ENCODE measurements at places on chromosomes 6 and 20. TPM values are rescaled to one million over a fixed set of nuclear protein-coding genes. Genes with fewer than 3 reads are reported as not detected.

The RCAN2 gene
- polyA plus RNA-seq = not detected

The ID4 gene
- polyA plus RNA-seq = not detected

- DNase-seq = no peak
- H3K4me3 ChIP-seq = no peak overlapping the region
- H3K27ac ChIP-seq = no peak overlapping the region
- H3K4me1 ChIP-seq = no peaks in the 10 kb centered on the region
These were observed 59.7 kb downstream of the NHLRC1 start for GRCh38 chr6:18062733-18063132.

GRCh38 chr20:4728120-4728760 is 6.5 kb downstream of the PRND start:
- no peaks in the 10 kb centered on the region for H3K36me3 ChIP-seq
- no peak for DNase-seq
- H3K4me3 ChIP-seq = no peak overlapping the region
- H3K27ac ChIP-seq = no peak overlapping the region
- H3K4me1 ChIP-seq = peaks cover 9% of the 10 kb centered on the region

DNA sequence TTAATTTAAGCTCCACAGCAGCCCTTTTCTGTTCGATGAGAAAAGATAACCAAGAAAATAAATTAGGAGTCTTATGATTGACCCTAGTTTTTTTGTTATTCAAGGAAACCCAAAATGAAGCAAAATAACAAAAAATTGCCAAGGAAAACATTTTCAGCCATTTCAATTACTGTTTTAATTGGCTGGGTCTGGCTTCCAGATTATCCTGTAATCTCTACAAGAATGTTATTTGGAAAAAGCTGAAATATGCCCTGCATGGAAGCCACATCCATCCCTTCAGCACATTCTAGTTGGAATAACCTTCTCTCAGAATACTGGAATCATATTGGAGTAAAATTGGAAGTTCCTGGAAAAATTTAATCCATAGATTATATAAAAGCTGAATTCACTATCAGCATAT is 191.1 kb upstream of the CCN2 start:
- H3K27ac ChIP-seq = no peak overlapping the region
- H3K36me3 ChIP-seq = no peaks in the 10 kb centered on the region
- no peak overlapping the region for H3K4me3 ChIP-seq
- DNase-seq = no peak

DNA sequence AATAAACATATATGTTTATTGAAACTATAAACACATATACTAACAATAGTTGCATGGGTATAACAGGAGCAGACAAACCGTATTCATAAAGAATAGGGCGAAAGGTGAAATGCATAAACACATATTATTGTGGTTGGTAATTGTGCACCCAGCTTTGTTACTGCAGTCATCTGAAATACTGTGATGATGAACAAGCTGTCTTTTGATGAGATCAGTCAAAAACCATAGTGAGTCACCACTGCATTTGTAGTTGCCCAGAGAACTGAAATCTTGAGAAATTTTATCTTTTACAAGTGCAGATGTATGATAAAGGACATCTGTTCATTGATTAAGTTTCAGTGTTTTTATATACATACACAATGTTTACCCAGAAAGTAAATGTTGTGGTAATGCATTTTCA is 133.7 kb downstream of the MYO6 start:
- DNase-seq = no peak
- no peak overlapping the region for H3K4me3 ChIP-seq
- H3K4me1 ChIP-seq = no peaks in the 10 kb centered on the region
- H3K27ac ChIP-seq = no peak overlapping the region

DNA sequence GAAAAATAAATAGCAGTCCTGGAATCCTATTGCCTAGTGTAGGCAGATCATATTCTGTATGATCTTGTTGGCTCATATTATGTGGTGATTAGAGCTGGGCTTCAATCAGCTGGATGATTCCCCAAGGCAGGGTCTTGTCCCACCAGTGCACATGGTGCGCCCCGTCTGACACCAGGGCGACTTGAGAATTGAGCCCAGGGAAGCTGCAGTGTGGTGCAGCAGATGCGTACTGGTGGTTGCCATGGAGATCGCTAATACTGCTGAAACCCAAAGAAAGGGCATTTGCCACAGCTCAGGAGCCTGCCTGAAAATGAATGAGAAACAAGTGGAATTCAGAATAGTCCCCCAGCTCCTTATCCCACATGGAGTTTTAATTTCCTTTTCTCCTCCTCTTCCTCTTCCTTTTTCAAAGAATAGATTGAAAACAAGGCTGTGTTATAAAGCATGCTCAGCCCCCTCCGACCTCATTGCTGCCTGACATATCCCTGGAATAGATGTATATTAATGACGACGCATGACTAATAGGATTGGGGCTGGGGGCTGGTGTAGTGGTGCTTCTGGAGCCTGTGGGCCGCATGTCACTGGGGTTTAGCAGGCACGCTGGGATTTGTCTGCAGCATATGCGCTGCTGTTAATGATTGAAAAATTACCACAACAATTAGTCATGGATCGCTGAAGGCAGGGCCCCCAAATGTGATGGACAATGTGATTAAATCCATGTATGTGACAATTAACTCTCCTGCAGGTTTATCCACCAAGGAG is 210.5 kb downstream of the FARS2 start:
- no peaks in the 10 kb centered on the region for H3K27me3 ChIP-seq
- H3K4me3 ChIP-seq = no peak overlapping the region
- no peaks in the 10 kb centered on the region for H3K4me1 ChIP-seq
- DNase-seq = no peak

DNA sequence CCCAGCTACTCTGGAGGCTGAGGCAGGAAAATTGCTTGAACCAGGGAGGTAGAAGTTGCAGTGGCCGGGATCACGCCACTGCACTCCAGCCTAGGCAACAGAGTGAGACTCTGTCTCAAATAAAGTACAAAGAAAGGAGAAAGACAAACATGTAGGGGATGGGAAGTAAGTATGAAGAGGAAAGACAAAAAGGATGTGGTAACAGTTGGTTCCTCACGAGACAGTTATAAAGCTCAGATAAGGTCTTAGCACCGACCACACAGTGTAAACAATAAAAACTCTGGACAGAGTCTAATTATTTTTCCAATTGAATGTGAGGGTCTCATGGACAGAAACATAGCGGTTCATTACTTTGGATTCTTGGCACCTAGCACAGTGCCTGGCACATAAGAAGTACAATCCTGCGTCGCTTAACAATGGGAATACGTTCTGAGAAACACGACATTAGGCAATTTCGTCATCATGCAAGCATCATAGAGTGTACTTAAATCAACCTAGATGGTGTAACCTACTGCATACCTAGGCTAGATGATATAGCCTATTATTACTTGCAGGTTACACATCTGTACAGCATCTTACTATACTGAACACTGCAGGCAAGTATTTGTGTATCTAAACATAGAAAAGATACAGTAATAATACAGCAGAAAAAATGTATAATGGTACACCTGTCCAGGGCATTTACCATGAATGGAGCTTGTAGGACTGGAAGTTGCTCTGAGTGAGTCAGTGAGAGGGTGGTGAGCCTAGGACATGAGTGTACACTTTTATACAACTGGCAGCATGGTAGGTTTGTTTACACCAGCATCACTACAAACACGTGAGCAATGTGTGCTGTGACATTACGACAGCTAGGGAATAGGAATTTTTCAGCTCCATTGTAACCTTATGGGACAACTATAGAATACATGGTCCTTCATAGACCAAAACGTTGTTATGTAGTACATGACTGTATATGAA is 38.2 kb downstream of the MBOAT1 start:
- H3K4me3 ChIP-seq = peak overlapping the region; percentile 66
- H3K27ac ChIP-seq = peak overlapping the region; percentile 17
- no peaks in the 10 kb centered on the region for H3K27me3 ChIP-seq
- DNase-seq = no peak
